ENCODE measurements at places on chromosomes 2 and 18.

DNA sequence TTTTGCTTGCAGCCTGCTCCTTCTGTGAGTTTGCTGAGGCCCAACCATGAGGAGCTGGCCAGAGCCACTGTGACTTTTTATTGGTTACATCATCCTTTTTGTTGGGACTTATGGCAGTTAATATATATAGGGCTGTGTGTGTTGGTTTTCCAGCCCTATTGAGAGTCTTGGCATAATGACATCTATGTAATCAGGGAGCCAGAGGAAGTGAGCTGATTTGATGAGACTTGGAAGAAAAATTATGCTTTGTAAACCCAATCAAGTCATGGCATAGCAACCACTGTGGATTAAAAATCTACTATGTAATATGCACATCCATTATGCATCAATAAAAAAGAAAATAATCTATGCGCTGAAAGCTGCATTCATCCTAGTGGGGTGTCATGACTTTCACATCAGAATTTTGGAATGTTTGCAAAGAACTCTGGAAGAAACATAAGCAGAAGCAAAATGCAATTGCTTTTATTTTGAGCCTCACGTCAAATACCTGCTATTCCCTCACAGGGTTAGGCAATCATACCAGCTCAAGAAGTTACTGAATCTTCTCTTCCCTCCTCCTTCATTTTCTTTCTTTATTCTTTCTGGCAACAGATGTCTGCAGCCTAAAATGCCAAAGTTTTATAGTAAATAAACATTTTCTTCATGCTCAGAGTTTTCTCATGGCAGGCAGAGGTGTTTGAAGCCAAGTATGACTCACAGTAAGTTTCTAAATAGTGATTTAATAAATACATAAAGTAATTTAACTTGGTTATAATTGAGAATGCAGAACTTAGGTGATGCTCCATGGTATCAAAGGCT, 308.5 kb downstream of the KCNS3 start:
- no peak for DNase-seq

GRCh38 chr18:75790796-75791195, 363.3 kb upstream of the SMIM21 start:
- DNase-seq = no peak

GRCh38 chr18:7824970-7825369, 257.9 kb downstream of the PTPRM start:
- no peak for DNase-seq

- DNase-seq = no peak
Measured at GRCh38 chr2:139045524-139045923, 265.3 kb upstream of the NXPH2 start.

DNA sequence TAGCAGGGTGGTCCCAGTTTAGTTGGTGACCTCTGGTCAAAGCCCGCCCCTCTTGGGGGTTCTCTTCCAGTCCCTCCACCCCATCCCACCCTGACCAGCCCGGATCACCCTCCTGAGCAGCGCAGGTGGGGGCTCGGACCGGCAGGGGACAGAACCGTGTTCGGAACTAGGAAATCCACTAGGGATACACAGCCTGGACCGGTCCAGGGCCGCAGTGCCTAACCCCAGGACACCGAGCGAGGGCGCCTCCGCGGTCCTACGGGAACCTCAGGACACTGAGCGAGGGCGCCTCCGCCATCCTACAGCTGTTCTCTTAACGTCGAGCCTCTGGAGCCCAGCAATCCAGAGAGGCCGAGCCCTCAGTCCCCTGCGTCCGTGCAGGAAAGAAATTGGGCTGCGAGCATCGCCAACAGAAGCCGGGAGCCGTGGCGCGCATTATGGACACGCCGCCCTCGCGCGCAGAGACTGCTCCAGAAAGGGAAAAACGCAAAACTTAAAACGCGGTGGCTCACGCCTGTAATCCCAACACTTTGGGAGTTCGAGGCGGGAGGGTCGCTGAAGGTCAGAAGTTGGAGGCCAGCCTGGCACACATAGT, 8.5 kb downstream of the RAX start:
- no peak for DNase-seq

DNA sequence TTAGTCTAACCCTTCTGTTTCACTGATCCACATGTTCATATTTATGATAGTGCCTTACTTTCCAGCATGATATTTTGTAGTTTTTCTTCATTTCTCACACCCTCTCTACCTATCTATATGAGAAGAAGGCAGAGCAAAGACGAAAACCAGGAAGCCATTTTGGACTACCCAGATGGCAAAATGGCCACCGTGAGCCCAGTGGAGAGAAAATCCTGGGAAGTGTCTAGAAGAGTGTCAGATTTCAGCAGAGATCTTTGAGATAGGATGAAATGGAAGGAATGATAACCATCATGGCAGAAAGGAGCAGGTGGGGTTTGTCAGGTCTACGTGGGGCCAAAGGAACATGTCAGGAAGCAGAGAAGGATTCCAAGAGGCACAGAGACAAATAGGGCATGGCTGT, 84.0 kb upstream of the MYCN start:
- no peak for DNase-seq

DNA sequence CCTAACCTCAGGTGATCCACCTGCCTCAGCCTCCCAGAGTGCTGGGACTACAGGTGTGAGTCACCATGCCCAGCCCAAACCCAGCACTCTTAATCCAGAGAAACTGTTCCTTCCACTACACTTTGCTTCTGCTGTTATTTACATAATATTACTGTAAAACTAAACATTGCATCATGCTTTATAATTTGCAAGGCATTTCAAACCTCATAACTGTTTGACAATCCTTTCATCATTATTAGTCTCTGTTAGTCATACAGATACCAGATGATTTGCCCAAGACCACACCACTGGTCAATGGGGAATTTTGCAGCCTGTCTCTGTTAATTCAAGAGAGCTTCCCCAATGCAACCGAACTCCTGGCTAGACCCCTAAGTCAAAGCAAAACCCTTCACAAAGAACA, 338.3 kb downstream of the ALK start:
- DNase-seq = no peak

DNA sequence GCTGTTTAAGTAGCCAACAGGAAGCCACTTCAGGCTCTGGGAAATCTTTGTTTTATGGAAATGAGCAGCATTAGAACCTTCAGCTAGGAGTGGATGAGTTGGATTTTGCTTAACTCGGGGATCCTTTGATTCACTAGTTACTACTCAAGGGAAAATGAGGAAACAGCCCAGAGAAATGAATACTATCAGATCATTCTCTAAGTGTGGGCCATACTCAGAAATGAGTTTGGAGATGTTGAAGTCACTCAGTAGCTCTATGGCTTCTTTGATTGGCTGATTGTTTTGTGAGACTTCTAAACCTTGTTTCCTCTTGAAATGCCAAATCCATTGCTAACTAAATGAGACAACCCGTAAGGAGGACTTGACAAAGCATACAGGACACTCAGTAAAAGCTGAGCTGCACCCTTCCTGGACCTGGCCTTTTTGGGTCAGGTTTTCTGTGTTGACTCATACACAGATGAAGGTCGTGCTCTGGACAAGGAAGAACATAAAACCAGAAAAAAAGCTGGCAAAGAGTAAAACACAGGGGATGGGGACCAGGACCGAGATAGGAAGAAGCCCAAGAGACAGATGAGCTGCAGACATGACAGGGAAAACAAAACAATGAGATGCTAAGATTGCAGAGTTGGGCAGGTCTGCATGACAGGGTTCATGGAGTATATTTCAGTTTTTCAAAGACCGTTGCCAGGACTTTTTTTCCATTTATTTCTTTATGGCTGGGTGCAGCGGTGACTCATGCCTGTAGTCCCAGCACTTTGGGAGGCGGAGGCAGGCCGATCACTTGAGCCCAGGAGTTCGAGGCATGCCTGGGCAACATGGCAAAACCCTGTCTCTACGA, 41.6 kb downstream of the INO80C start:
- no peak for DNase-seq

GRCh38 chr18:13338318-13338717, 119.8 kb downstream of the LDLRAD4 start:
- no peak for DNase-seq

DNA sequence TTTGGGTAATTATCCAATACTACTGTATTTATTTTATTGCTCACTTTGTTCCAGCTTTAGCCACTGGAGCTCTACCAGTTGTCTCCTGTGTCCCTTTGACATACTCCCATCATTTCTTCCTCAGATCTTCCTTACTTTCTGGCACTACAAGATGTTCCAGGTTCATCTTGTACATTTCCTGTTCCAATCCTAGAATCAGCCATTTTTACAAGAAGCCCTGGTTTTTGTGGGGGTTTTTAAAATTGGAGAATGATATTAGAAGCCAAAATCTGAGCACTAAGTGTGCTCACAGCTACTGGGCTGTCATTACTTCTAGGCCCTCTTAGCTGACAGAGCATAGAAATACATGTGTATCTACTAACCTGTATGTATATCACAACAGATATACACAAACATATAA, 164.3 kb downstream of the ZFP36L2 start:
- no peak for DNase-seq

GRCh38 chr2:173124441-173124840, 48.8 kb downstream of the MAP3K20 start:
- DNase-seq = no peak

- DNase-seq = no peak
Measured at GRCh38 chr2:159155791-159156190, 130.7 kb downstream of the WDSUB1 start.

- DNase-seq = no peak
Measured at GRCh38 chr2:40543381-40543780, 91.5 kb upstream of the SLC8A1 start.

All from CD4-positive, alpha-beta T cell treated with Interleukin-4 for 4 hours (primary cell).